ENCODE measurements at places on chromosomes 6 and 20.

DNA sequence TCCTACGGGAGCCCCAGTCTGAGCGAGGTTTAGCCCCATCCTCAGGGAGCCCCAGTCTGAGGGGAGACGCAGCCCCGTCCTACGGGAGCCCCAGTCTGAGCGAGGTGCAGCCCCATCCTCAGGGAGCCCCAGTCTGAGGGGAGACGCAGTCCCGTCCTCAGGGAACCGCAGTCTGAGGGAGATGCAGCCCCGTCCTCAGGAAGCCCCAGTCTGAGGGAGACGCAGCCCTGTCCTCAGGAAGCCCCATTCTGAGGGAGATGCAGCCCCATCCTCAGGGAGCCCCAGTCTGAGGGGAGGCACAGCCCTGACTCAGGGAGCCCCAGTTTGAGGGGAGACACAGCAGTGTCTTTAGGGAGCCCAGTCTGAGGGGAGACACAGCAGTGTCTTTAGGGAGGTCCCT lies 27.9 kb downstream of the VEGFA start:
- DNase-seq: no peak

DNA sequence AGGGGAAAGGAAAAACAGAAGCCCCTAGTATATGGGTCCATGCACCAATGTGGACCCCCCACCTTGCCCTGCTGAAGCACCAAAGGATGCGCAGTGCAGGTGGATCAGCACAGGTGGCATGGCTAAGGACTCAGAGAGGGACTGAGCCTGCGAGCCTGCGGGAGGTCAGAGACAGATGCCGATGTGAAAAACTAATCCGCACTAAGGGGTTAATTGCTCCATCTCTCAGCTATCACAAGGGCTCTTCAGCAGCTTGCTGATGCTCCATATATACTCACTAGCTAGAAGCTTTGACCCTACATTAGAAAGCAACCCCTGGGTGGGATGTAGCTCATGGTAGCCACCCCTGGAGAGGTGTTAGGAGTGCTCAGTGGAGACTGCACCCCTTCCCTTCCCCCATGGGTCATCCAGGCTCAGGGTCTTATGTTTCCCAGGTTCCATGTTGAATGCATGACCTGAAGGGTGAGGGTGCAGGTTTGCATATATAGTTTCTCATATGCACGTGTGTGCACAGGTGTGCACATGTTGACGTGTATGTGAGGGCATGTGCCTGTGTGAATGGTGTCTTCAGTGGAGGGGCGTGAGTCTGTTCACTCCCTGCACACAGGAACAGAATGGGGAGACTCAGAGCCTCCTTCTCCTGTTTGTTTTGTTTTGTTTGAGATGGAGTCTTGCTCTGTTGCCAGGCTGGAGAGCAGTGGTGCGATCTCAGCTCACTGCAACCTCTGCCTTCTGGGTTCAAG lies 13.4 kb upstream of the IP6K3 start:
- no peak for DNase-seq

- DNase-seq: no peak
These were observed 303.6 kb downstream of the SAMD5 start for GRCh38 chr6:147811913-147812629.

- no peak for DNase-seq
These were observed 999 bp upstream of the PIM1 start for GRCh38 chr6:37168811-37169495.

GRCh38 chr6:14944593-14944992 lies 301.3 kb upstream of the JARID2 start:
- DNase-seq: no peak
